ENCODE measurements at places on chromosomes 3 and 15.

- DNase-seq: no peak
Observed at GRCh38 chr15:40337597-40337996, 3.1 kb downstream of the CCDC9B start.

DNA sequence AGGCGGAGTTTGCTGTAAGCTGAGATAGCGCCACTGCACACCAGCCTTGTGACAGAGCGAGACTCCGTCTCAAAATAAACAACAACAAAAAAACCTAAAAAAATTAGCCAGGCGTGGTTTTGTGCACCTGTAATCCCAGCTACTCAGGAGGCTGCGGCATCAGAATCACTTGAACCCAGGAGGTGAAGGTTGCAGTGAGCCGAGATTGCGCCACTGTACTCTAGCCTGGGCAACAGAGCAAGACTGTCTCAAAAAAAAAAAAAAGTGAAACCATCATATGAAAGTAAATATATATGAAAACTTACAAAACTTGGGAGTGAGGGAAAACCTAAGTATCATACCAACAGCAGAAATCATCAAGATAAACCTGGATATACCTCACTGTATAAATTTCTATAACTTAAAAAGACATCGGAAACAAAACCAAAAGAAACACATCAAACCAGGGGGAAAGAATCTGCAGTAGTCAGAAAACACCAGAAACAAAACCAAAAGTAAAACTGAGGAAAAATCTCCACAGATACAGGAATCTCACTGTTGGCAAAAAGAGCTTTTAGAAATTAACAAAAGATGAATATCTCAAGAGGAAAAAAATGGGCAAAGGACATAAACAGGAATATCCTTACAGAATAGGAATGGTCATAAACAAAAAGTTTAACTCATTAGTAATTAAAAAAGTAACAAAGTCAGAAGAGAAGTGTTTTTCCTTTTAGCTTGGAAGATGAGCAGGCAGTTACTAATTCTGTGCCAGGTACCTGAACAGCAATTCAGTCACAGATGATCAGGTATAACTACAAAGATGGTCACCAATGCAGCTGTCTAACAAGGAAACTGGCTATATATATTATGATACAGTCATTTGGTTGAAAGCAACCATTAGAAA is 41.3 kb downstream of the ETV5 start:
- no peak for DNase-seq

DNA sequence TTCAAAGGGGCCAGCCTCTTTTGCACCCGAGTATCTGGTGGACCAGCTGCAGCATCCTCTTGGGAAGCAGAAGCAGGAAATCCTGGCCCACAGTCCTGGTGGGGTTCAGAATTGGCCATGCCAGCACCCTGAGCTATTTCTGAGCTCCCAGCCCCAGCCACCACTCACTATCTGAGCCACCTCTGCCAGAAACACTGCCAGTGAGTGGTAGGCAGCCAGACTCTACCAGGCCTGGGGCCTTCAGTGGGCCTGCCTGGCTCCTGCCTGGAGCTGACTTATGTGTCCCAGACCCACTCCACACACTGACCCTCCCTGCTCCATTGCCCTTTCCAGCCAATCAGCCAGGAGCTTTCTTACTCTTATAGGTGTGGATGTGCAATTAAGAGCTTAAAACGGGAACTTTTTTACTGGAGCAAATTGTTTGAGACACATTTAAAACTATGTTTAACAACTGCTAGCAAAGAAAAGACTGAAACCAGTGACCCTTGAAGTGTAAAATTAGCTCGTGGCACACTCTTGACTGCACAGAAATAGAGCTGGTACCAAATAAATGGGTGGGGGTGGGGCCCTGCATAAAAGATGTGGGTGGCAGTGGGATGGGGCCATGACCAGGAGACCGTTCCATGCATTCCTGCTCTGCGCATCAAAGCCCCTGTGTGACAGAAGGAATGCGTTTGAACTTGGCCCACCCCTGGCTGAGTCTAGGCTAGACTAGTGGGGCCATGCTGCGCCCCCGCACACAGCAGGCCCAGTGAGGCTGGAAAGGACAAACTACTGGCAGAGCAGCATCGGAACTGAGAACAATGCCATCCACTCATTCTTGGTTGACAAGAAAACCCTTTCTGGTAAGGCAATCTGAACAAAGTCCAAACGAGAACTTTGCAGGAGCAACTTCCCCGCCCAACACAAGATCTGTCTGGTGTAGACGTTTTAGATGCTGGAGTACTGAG is 48.0 kb downstream of the CTNNB1 start:
- DNase-seq: no peak

DNA sequence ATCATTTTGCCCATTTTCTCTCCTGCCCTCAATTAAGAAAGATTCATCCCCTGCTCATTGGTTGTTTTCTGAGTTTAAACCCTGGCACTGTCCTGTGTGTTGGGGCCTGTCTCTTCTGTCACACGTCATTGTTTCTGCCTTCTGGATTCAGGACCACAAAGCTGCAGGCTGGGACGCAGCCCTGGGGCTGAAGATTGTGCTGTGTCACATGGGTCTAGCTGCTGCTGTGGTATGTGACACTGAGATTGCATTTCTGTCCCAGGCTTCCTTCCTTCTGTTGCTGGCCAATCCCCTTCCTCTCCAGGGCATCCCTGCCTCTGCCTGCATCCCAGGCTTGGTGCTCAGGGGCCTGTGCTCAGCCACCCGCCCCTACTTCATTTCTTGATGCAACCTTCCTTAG is 28.9 kb downstream of the INSYN1 start:
- no peak for DNase-seq

- DNase-seq: peak; percentile 71
Observed at GRCh38 chr15:99076555-99077308, 28.1 kb upstream of the SYNM start.

DNA sequence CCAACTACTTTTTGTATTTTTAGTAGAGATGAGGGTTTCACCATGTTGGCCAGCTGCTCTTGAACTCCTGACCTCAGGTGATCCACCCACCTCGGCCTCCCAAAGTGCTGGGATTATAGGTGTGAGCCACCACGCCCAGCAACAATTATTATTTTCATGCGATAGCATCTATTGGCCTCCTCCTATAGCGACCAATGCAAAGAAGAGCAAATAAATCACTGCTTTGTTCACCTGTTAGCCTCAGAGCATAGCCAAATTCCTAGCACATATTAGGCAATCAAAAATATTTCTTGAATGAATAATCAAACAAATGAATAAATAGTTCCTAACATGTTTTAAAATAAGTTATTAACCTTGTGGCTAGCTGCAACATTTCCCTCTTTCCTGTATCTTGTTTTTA is 36.8 kb upstream of the TNFSF10 start:
- no peak for DNase-seq

GRCh38 chr15:22954798-22955543 is 25.2 kb downstream of the CYFIP1 start:
- DNase-seq: no peak

DNA sequence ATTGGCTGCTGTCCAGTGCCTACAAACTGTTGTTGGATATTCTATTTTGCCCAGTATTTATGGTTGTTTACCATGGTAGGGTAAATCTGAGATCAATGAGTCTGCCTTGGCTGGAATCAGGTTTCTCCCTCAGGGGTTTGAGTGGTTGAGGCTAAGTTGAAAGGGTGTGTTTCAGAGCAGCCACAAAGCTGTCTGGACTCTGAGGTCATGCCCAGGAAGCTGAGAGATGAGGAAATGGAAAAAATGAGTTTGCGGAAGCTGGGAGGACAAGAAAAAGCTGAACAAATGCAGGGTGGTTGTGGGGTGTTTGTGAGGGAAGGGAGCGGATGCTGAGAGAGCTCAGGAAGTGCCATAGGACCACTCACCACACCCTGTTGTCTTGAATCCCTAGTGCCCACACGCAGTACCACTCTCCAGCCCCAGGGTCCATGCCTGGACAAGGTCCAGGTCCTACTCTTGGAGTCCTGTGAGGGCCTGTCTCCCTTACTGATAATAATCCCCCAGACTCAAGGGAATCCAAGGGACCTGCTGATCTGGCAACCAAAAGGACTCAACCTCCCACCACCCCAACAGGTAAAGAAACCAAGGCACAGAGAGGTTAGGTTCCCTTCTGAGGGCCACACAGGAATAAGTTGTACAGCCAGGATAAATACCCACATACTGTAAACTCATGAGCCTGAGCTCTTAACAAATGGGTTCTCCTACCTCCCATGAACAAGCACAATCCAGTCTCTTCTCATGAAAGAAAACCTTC is 81.6 kb downstream of the PPCDC start:
- peak; percentile 58 for DNase-seq

- DNase-seq: no peak
Observed at GRCh38 chr15:66951531-66952320, 113.7 kb upstream of the SMAD3 start.

DNA sequence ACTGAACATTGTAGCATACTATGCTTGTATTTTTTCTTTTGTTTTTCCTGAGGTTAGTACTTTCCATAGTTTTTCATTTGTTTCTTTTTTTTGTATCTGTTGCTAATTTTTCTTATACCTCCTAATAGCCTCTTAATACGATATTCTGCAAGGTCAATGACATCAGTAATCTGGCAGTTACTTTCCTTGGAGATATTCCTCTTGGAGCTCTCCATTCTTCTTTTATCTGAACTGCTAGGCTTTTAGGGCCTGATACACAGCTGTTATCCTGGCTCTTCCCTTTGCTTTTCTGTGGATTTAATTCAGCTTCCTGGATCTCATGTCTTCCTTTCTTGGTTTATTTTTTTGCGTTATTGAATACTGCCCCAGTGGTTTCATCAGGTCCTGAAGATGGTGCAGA is 12.9 kb downstream of the ALPK3 start:
- DNase-seq: no peak

DNA sequence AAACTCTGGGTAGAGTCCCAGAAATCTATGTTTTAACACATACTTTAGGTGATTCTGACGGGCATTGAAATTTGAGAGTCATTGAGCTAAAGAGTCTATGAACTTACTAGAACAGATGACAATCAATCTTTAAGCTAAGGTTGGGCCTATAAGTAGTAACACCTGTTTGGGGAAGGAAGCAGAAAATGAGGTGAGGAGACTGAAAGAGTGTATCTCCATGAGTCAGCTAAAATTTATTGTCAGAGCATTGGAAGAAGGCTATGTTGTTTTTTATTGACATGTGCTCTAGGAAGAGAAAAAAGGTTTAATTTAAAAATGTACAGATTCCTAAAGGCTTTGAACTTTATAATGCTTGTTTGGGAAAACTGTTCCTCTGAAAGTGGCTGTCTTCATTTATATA is 42.9 kb downstream of the TPRG1 start:
- DNase-seq: no peak

- DNase-seq: no peak
Observed at GRCh38 chr15:85408270-85408746, 27.9 kb downstream of the AKAP13 start.

GRCh38 chr3:115800489-115801075 is 177.3 kb downstream of the GAP43 start:
- DNase-seq: no peak

DNA sequence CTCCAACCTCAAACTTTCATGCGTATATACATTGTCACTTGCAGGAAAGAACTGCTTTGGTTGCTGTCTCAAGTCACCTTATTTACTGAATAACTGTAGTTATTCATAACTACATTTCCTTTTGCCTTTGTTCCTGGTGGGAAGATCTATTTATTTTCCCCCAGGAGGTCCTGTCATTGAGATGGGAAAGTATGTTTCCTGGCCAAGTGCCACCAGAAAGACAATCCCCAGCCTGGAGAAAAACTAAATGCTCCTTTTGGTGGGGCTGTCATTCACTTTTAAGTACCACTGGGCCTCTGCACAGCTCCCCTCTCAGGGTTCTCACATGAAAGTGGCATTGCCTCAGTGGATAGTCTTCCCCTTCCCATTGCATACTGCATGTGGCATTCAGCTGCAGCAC is 59.8 kb downstream of the LRRC3B start:
- DNase-seq: no peak

DNA sequence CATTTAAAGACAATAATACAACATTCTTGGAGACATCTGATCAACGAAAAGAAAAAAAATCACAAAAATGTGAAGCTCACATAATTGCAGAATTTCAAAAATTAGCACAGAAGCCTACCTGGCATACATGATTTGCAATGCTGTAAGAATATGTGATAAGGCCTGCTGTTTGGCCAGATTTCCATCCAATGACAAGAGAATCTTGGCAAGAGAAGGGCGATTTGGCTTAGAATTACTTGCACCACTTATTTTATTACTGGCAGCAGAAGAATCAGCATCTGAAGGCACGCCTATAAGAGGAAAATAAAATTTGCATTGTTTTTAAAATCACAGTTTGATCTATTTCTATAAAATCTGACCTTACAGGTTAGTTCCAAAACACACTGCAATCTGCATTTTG is 70.3 kb upstream of the OCA2 start:
- no peak for DNase-seq

GRCh38 chr15:67839499-67839928 is 331 bp downstream of the RNU6-1 start:
- DNase-seq: peak; percentile 44

DNA sequence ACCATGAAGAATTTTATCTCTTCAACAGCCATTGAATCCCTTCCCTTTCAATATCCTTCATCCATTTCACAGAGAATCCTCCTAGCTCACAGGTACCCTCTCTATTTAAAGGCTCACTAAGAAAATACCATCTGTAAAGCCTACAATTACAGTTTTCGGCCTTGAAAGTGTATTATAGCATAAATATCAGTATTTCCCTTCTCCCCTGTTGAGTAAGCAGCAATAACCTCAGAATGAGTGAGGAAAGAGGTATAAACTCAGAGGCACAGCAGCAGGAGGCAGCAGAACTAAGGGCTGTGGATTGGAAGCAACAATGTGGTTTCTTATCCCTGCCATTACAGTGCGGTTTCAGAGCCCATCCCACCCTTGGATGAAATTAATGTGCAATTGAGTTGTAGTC is 360.6 kb upstream of the ATP10A start:
- DNase-seq: no peak

- DNase-seq: no peak
Observed at GRCh38 chr15:101406036-101406435, 83.5 kb downstream of the PCSK6 start.

GRCh38 chr3:197533396-197533795 is 22.4 kb downstream of the BDH1 start:
- no peak for DNase-seq

GRCh38 chr15:40264321-40265153 is 18.3 kb downstream of the ANKRD63 start:
- DNase-seq: no peak

- no peak for DNase-seq
Observed at GRCh38 chr3:151869181-151869580, 4.3 kb upstream of the SUCNR1 start.

GRCh38 chr3:141000027-141000663 is 51.0 kb upstream of the SPSB4 start:
- DNase-seq: peak; percentile 41

GRCh38 chr3:32544894-32545293 is 25.8 kb downstream of the DYNC1LI1 start:
- no peak for DNase-seq

DNA sequence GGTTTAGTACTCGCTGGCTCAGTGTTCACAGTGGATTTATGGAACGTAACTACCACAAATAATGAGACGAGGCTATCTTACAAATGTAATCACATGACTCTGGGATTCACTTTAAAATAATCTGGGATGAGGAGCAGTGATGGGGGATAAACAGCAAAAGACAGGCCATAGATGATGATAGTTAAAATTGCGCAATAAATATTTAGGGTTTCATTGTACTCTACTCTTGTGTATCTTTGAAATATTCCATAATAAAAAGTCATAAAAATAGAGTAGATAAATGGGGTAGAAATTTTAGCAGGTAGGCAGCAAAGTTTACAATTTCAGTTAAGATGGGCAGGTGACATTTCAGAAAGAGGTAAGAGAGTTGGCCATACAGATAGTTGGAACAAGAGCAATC is 196.6 kb downstream of the KCNMB2 start:
- no peak for DNase-seq

Data from ACHN (cell line).